Left hindlimb (tissue), 1 donor: ENCODE measurements at places on chromosomes 2 and 18.

GRCh38 chr18:42086288-42086687, 131.3 kb downstream of the PIK3C3 start:
- no peak for DNase-seq

- no peak for DNase-seq
Observed at GRCh38 chr2:233604826-233605225, 12.6 kb upstream of the UGT1A8 start.

DNA sequence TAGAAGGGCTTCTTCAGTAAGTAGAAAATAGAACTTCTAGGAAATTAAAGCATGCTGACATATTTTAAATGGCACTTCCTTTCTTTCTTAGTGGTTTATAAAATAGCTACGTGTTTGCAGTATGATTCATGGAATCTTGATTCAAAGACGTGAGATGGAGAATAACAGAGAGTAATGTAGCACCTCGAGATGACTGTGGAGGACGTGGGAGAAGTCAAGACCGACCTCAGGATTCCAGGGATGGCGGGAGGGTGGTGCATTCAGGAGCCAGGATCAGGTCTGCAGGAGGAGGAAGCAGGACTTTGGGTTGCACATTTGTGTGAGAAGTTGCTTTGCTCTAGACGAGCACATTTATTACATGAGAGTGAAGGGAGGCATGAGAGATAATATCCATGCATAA, 56.0 kb downstream of the DCDC2C start:
- DNase-seq: no peak

- DNase-seq: no peak
Observed at GRCh38 chr18:36195427-36196122, 8.3 kb downstream of the MOCOS start.

GRCh38 chr2:54657664-54658083, 65.8 kb upstream of the EML6 start:
- DNase-seq: no peak

GRCh38 chr18:66209656-66210055, 394.2 kb downstream of the CDH19 start:
- no peak for DNase-seq

GRCh38 chr2:236939271-236939670, 146.4 kb upstream of the COPS8 start:
- DNase-seq: no peak

GRCh38 chr18:46291149-46291548, 187.0 kb downstream of the HAUS1 start:
- DNase-seq: no peak

- no peak for DNase-seq
Observed at GRCh38 chr2:42163444-42164045, 5.6 kb upstream of the EML4 start.

- DNase-seq: no peak
Observed at GRCh38 chr2:216012830-216013079, 596 bp downstream of the MREG start.

DNA sequence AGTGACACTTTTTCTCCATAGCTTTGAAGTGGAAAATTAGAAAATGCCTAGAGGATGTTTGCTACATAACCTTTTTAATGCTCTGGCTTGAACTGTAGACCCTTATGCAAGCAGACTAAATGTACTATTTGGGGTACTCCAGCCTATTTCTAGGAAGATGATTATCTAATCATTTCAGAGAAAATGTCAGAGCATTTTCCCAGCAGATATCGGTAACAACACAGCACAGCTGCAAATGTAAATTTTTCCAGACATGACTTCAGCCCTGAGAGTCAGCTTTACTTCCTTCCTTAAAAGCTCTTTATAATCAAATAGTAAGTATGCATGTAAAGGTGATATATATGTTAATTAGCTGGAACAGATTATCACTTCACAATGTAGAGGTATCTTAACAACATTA, 1647.1 kb downstream of the SUCLG1 start:
- DNase-seq: no peak

- no peak for DNase-seq
Observed at GRCh38 chr18:25229920-25230319, 122.0 kb downstream of the ZNF521 start.

DNA sequence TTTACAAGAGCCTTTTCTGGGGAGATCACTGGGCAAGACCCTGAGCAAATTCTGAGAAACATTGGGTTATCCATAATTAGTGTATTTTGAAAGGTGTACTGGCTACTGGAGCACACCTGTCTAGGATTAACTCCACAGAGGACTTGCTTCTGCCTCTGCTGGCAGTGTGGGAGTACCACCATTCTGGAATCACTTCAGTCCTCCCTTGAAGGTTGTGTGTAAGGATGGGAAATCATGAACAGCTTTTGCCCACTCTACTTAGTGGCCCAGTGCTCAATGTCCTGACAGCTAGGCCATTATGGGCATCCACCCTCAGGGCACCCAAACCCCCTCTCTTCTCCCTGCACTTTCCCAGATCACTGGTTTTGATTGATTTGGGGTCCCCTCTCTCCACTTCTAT, 8.1 kb upstream of the SANBR start:
- no peak for DNase-seq

DNA sequence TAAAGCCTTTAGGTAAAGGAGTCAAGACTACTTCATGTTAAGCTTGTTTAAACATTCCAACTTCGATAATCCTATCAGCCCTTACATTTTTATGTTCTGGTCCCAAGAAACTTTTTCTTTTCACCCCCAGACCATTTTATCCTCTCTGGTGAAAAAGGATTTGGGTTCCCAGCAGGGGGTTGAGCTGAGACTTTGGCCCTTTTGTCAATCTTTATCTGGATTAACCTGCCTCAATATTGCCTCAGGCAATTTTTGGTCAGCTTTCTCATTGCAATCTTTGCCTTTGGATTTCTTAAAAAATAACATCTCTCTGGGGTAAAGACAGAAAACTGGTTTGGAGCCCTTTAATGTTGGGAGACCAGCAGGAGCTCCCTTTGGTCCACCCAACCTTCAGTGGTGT, 33.9 kb upstream of the CSRNP3 start:
- DNase-seq: no peak

GRCh38 chr2:191038741-191039140, 24.8 kb upstream of the STAT1 start:
- no peak for DNase-seq

DNA sequence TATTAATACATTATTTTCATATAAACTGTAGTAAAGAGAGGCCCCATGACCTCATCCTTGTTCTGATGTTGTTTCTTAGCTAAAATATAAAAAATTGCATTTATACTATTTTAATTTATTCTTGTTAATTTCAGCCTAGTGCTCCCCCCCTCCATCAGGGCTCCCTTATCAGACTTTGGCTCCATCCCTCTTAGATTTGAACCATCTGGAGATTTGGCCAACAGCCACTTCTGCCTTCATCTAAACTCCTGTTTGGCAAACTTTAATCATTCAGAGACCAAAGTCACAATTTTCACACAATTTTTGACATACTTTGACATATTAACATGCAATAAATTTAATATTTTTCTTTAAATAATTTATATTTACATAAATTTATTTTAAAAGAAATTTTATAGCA, 569.3 kb downstream of the TDRD15 start:
- no peak for DNase-seq

DNA sequence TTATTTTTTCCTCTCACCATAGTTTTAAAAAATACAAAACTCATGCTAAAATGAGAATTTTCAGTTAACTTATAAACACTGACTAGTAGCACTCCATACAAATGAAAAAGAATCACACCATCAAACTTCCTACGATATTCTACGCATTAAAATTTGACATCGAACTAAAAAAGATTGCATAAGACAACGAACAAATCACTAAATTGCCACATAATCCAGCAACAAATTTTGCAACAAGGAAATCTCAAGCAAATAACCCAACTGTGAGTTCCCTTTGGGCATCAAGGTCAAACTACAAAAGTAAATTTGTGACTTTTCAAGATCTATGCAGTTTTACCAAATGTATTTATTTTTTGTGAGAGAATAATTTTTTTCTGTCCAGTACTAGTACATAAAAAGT, 1.5 kb downstream of the MAP3K2 start:
- DNase-seq: no peak

DNA sequence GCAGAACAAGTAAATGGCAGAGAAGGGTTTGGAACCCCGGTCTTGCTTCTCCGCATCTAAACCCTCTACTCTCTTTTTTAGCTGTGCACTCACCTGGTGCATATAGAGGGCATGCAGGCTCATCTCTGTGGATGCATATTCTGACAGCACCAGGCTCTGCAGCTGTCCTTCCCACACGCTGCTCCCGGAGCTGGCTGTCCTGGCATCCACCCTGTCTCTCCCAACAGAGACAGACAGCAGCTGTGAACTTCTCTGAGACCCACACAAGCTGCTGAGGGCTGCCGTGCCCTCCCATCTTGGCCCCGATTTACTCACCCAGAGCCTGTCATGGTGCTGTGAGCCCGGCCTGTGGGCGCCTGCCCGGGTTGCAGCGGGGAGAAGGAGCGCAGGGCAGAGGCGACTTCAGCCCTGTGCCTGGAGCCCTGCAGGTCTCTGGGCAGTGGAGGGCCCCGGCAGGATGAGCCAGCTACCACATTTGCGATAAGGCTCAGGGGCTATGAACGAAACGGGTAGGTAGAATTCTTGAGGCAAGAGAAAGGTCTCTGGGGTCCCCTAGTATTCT, 3.3 kb upstream of the ABCB6 start:
- DNase-seq: no peak

- DNase-seq: no peak
Observed at GRCh38 chr2:136070913-136071312, 47.0 kb downstream of the CXCR4 start.

DNA sequence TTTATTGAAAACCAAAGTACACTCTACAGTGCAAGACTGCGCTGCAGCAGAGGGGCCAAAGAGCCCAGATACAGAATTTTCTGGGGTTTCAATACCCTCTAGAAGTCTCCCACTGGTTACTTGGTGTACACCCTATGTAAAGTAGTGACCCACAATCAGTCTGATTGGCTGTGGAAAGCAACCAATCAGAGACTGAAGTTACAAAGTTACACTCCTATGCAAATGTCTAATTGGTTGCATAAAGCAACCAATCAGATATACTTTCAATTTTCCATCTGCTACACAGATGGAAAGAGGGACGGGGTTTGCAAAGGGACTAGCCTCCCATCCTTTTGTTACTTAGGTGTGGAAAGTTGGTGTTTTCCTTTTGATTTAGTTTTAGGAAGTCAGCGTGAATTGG, 198.9 kb upstream of the SH3BP4 start:
- no peak for DNase-seq

- no peak for DNase-seq
Observed at GRCh38 chr2:238294393-238295143, 6.2 kb upstream of the PER2 start.

- no peak for DNase-seq
Observed at GRCh38 chr2:68732036-68732932, 2.3 kb upstream of the ARHGAP25 start.

- no peak for DNase-seq
Observed at GRCh38 chr2:21422050-21422449, 298.3 kb downstream of the TDRD15 start.

DNA sequence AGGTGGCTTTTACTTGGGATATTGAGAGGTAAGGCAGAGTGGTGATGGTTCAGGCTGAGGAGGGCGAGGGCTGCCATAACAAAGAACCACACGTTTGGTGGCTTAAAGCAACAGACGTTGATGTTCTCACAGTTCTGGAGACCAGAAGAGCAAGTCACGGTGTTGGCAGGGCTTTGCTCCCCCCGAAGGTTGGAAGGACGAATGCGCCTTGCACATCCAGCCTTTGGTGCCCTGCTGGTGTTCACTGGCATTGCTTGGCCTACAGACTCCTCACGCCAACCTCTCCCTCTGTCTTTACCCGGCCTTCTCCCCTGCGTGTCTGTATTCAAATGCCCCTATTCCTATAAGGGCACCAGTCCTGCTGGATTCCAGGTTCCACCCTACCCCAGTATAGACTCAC, 125.4 kb downstream of the TPO start:
- no peak for DNase-seq

DNA sequence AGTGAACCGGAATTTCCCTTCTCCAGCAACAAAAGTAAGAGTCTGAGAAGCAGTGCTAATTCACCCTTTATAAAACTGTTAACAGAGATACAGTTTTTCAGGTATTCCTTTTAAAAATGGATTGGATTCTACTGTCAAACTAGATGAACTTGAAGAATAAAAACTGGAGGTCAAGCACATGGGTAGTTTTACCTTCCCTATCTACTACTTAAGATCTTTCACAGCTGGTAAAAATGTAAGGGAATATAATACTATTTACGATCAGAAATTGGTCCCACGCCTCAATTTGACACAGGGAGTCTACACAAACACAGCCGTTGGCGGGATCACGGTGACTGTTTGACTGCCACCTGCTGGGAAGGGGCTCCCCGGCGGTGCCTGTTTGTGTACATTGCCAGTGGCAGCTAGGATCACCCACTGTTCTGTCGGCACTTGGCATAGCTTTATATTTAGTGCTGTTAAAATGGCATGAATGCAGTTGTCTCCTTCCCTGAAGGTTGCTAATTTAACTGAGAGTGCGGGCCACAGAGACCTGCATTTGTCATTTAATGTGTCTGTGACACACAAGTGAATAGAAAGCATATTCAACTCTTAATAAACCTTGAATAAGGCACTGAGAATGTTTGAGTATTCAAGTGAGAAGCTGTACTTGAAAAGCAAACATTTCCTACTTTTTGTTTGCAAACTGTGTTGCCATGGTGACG, 59.5 kb downstream of the ABCG8 start:
- DNase-seq: no peak

DNA sequence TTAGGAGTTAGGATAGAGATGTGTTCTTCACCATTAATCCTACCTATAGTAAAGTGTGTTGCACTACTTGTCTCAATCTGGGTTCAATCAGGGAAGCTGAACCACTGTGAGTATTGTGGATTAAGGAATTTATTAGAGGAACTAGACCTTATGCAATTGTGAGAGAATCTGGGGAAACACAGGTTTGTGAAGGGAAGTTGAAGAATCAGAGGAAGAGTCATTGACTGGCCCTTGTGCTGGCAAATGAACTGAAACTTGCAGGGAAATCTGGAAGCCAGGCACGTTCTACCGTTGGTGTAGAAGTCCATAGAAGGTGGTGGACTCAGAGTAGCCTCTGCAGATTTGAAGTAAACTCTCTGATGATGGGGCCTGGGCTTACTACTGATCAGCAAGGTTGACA, 44.7 kb upstream of the HK2 start:
- no peak for DNase-seq

DNA sequence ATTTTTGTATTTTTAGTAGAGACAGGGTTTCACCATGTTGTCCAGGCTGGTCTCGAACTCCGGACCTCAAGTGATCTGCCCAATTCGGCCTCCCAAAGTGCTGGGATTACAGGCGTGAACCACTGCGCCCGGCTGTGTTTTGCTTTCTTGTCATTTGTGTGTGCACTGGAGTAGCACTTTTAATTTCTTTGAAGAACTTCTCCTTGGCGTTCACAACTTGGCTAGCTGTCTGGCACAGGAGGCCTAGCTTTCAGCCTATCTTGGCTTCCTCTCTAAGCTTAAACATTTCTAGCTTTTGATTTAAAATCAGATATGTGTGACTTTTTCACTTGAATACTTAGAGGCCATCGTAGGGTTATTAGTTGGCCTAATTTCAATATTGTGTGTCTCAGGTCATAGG, 93.0 kb downstream of the COMMD1 start:
- no peak for DNase-seq

GRCh38 chr2:65742977-65743376, 310.6 kb upstream of the SPRED2 start:
- DNase-seq: no peak
